ENCODE measurements at places on chromosomes 1 and 21.

DNA sequence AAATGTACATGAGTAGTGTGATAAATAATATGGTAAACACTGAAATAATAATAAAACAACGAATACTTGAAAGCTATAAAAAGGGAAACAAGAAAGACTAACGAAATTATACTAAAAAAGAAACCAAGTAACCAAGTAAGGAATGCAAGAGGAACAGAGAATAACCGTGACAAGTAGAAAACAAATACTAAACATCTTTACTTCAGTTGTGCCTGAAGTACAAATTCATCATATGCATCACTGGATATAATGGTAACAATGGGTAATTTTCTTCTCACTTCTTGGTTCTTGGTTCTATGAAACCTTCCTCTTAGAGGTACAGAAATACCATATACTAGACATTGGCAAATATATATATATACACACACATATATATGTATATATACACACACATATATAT is 1093.6 kb upstream of the B3GALT2 start:
- no peak for DNase-seq

- no peak for DNase-seq
Observed at GRCh38 chr1:99656701-99657100, 10.8 kb downstream of the PALMD start.

DNA sequence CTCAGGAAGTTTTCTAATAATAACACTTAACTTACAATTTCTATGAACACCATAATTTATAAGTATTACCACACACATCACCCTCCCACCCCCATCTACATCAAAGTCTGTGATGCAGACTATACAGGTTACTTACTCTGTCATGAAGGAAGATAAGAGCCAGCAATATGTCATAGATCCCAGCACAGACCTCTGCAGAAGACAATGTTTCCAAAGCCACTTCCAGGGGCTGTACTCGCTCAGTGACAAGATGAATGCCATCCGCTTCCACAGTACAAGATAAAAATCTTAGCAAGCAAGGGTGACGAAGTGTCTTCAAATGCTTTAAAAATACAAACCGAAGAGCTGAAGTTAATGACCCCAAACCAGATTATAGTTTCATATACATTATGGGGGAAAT is 15.2 kb downstream of the SCYL3 start:
- no peak for DNase-seq

DNA sequence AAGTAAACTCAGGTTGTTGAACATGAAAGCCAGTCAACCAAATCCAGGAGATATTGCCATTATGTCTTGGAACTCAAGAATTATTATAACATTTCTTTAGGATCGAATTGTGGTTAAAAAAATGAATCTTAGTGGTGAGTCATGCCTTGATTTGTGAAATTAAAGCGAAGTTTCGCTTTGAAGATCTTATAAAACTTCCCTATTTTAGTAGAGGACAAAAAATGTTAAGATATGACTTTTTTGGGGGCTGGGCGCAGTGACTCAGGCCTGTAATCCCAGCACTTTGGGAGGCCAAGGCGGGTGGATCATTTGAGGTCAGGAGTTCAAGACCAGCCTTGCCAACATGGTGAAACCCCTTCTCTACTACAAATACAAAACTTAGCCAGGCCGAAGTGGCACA is 39.5 kb upstream of the PTBP2 start:
- DNase-seq = no peak

DNA sequence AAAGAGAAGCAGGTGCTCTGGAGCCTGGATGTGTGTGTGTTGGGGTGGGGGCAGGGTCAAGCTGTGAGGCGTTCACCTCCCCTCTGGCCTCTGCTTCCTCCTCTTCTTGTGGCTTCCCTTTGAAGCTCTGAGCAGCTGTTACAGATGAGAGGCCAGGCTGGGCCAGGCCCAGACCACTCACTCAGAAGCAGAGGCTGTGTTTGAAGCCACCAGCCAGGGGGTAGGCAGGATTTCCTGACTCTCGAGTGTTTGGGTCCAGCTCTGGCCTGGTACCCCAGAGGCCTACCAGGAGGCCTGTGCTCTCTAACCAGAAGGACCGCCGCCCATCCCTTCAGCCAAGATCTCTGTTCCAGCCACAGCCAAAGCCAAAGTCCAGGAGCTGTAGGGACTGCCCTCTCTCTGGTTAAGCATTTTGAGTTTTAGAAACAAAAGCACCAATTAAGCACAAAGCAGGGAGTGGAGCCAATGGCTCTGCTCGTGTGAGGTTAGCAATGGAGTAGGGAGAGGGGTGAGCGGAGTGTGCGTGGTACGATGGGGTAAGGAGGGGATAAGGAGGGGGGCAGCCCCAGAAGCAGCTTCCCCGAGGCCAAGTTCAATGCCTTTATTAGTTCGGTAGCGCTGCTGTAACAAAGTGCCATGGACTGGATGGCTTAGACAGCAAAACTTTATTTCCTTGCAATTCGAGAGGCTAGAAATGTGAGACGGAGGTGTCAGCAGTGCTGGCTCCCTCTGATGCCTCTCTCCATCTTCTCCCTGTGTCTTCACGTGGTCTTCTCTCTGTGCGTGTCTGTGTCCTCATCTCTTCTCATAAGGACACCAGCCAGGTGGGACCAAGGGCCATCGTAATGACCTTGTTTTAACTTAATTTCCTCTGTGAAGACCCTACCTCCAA is 20.5 kb downstream of the RCSD1 start:
- no peak for DNase-seq

DNA sequence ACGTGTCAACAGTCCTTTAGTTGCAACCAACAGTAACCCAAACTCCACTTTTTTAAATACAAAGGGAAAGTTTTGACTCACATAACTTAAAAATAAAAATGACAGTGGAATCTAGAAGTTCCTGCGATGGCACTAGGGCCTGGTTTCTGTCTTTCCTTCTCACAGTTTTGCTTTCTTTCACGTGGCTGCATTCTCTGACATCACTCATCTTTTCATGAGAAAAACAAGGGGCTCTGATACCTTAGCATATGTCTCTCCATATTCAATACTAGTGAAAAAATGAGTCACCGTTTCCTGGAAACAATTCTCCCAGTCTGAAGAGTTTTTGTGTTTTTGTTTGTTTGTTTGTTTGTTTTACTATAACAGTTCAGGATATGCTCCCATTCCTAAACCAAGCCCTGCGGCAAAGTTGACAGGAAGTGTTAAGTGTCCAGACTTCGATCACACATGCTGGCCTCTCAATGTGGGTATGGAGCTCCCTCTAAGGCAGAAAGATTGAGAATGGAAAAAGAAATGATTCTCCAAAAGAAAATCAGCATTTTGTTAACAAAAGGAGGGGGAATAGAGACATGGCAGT is 483.3 kb downstream of the TTLL7 start:
- no peak for DNase-seq

DNA sequence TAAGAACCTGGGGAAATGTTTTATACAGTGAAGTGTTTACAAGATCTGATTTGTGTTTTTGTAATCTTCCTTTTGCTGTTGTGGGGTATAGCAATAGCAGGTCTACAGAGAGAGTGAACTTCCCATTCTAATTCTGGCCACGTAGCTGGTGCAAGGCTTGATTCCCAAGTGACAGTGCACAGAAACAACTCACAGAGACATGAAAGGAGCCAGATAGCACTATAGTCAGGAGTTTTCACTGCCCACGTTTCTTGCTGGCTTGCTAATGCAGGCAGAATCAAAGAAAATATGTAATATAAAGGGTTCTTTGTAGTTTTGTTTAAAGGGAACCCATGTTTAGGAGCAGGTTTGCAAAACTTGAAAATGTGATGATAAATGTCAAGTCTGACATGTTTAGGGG is 170.9 kb upstream of the IVNS1ABP start:
- no peak for DNase-seq

DNA sequence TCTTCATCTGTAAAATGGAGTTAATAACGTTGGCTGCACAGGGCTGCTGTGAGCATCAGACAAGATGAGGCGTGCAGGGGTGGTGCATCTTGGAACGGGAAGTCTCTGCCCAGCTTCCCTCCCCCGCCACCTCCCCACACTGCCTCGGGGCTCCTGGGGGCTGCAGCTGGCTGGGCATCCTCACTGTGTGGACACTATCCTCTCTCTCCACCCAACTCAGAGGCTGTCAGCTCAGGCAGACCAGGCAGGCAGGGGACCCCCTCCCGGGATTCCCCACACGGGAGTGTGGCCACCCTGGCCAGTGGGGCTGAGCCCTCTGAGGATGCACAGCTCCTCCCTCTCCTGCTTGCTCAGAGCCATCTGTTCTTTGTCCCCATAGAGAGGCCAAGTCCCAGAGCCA is 122.7 kb downstream of the CCDC185 start:
- DNase-seq = no peak

DNA sequence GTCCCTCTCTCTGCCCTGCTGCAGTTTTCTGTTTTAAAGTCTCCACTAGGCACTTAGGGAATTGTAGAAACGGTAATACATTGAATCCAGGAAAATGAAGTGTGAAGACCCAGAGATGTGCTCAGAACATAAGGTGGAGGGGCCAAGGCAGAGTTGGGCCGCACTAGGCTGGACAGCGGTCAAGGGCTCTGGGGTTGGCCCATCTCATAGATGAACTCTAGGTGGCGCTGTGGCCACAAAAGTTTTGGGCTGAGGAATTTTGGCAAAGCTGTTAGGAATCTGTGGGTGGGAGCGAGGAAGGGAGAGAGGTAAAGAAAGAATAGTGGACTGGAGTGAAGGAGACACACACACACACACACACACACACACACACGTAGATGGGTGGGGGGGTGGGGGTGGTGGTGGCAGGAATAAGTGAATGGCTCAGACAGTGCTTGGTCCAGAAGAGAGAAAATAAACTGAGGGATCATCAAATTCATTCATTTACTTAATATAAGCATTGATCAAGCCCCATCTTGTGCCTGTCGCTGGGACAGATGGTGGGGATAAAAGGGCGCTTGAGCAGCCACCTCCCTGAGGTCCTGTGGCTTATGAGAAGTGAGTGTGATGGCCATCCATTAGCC is 258.5 kb downstream of the TRABD2B start:
- DNase-seq = no peak

DNA sequence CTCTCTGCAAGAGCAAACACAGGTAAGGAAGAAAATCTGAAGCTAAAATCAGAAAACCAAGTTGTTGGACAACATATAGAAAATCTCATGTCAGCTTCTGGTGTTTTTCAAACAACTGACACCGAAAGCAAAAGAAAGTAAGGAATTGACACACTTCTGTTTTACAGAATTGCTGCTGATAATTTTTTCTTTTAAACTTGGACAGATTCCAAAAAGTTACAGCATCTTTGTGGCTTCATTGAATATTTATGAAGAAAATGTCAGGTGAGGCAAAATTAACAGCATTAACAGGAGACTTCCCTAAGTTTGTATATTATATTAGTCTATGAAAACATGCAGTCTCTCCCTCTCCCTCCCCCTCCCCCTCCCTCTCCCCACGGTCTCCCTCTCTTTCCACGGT is 14.9 kb upstream of the CTSS start:
- no peak for DNase-seq

- DNase-seq = no peak
Observed at GRCh38 chr21:46189213-46189958, 5.1 kb upstream of the SPATC1L start.

- no peak for DNase-seq
Observed at GRCh38 chr1:104574620-104575019, 824.9 kb downstream of the AMY1C start.

DNA sequence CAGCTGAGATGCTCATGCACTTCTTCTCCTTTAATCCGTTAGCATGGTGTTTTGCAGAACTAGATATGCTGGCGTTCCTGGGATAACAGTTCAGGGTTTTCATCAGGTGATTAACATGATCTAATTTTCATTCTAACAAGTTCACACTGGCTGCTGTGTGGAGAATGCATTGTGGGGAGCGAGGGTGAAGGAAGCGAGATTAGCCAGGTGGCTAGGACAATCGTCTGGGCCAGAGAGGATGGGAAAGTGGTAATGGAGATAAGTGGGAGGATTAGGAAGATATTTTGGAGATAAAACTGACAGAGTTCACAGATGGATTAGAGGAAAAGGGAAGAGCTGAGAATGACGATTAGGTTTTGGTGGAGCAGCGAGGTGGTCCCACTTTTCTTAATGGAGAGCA is 138.1 kb upstream of the MAGI3 start:
- DNase-seq = no peak

DNA sequence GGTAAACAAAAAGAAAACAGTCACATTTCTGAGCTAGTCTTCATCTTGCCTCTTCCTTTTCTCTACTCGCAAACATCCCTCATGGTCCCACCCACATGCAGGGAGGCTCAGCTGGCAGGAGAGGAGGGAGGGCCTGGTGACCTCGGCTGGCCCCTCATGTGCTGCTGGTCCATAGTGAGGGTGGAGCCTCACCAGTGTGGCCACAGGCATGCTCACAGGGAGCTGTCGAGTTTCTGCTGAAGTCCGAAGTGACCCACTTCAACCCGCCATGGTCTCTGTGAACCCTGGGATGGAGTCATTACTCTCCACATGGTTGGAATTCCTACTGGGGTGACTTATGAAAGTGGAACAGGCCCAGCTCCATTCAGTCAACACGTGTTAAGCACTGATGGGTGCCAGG is 253.4 kb downstream of the RHOU start:
- no peak for DNase-seq

DNA sequence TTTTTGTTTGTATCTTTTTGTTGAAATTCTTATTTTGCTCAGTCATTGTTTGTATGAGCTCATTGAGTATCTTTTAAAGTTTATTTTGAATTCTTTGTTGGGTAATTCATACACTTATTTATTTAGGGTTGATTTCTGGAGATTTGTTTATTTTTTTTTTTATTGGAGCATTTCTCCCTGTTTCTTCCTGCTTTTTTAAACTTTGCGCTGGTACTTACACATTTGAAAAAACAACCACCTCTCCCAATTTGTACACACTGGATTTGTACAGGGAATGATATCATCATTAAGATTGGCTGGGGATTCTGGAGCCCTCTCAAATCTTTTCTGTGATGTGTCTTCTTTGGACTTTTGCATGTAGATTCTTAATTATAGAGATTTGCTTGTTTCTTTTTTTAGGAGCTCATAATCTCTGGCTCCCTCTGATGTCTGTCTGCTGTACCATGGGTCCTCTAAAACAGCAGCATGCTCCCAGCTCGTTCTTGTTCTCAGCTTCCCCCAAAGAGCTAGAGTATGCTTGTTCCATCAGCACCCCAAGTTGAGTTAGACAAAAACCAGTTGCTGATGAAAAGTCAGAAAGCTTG is 310.7 kb downstream of the DUSP10 start:
- no peak for DNase-seq

DNA sequence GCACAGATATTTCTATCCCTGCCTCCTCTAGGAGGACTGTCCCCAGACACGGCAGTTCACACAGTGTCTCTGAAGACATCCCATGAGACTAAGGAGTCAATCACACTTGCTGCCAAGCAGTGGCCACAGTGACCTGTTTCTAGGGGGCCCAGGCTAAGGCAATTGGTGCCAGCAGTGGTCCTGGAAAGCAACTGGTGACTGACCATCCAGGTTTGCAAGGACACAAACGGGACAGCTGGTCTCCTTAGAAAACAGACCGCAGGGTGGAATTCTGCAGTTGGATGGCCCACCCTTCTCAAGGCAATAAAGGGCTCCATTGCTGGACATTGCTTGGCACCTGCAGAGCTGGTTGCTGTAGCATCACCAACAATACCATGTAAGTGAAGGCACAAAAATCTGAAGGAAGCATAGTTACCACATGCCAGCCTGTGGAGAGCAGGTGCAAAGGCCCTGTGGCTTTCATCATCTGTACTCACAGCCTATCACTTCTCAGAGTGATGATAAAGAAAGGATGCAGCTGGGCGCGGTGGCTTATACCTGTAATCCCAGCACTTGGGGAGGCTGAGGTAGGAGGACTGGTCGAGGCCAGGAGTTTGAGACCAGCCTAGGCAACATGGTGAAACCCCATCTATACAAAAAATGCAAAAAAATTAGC is 81.5 kb downstream of the STUM start:
- no peak for DNase-seq

GRCh38 chr21:17660452-17660851 is 47.8 kb upstream of the BTG3 start:
- no peak for DNase-seq

- no peak for DNase-seq
Observed at GRCh38 chr1:112083487-112083886, 94.0 kb upstream of the KCND3 start.

All from stimulated activated CD8-positive, alpha-beta memory T cell treated with anti-CD3 and anti-CD28 coated beads, Interleukin-4, amount 100 ng/mL, for 1 hour (primary cell).